ENCODE measurements at places on chromosomes 6 and 20.

DNA sequence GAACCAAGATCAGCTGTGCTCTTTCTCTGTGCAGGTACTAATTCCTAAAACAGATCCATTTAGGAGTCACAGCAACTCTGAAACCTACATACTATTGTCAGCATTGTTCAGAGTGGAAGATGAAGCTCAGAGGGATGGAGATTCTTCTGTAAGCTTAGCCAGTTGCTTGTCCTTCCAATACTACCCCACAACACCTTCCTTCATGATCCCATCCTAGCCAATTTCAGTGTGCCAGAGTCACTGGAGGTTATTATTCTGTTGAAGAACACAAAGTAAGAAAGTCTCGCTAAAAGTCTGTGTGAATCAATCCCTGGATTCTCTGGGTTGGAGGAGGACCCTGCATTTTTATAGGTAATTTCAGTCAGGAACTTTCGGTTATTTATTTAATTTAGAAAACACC is 2.3 kb downstream of the POPDC3 start:
- no peak for DNase-seq

- DNase-seq: no peak
Observed at GRCh38 chr6:13788820-13789219, 25.5 kb downstream of the MCUR1 start.

GRCh38 chr6:3724451-3725144 is 26.9 kb downstream of the PXDC1 start:
- DNase-seq: no peak

GRCh38 chr6:93940381-93940780 is 521.0 kb upstream of the EPHA7 start:
- DNase-seq: no peak

DNA sequence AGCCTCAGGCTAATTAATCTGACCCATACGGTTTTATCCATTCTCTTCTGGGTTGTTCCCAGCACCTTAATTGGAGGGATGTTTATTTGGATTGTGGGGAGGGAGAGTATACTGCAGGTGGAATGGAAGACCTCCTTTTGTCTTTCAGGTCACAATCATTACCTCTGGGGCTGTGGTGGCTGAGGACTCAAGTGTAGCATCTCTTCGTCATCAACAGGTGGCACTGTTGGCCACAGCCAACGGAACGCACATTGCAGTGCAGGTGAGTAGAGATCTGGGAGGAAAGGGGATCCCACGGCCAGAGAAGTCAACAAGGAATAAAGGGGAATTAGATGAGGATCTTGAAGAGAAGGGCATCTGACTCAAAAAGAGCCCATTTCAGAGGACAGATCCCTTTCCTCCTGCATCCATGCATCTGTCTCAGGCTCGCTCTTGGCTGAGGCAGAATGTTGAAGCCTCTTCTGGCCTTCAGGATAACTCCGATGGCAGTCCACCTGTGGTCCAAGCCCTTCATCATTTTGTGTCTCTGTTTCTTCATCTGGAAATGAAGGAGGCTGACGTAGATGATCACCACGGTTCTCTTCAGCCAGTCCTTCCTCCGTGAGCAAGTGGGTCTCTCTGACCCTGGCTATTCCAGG is 3.2 kb upstream of the DEF6 start:
- peak; percentile 28 for DNase-seq

- DNase-seq: no peak
Observed at GRCh38 chr6:36924778-36925374, 29.7 kb upstream of the PI16 start.

DNA sequence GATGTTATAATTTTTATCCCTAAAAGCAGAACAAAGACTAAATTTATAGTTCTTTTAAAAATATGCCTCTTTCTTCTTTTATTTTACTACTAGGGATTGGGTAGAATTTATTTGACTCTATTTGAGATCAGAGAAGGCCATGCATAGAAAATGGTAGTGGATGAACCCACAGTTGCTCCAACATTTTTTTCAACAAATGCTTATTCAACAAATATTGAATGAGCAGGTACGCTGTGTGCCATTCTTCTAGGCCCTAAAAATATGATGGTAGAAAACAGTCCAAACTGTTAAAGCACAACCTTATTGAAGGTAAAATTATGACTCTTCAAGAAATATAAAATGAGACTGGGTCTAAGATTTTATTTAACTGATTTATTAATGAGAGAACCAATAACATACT is 30.0 kb downstream of the OTOR start:
- DNase-seq: no peak

DNA sequence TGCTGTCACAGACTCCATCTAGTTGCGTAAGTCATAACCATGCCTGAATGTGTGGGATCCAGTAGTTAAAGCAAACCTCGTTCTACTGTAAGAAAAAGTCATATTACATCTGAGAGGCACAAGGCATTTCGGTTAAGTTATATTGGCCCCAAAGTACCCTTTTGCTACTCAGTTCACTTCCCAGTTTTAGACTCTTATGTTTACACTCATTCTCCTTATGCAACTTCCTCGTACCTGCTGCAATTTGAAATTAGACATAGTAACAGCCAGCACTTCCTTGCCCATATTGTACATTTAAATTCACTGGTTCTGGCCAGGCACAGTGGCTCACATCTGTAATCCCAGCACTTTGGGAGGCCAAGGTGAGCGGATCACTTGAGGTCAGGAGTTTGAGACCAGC is 37.0 kb downstream of the PEX7 start:
- DNase-seq: no peak

- DNase-seq: no peak
Observed at GRCh38 chr20:6944292-6944691, 176.8 kb downstream of the BMP2 start.

DNA sequence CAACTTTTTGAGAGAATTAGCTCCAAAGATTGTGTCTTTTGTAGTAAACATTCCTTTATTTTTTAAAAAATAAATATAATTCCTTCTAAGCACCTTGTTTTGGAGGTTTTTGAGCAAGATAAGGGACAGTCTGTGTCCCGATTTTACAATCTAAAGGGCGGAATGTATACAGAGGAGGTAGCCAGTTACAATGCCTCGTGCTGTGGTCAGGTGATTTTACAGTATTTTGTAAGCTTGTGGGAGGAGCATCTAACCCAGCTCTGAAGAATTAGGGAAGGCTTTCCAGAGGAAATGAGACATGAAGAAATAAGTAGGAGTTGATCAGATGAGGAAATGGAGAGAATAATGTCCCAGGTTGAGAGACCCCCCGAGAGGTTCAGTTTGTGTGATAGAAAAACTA is 1.3 kb downstream of the HINT3 start:
- DNase-seq: no peak

DNA sequence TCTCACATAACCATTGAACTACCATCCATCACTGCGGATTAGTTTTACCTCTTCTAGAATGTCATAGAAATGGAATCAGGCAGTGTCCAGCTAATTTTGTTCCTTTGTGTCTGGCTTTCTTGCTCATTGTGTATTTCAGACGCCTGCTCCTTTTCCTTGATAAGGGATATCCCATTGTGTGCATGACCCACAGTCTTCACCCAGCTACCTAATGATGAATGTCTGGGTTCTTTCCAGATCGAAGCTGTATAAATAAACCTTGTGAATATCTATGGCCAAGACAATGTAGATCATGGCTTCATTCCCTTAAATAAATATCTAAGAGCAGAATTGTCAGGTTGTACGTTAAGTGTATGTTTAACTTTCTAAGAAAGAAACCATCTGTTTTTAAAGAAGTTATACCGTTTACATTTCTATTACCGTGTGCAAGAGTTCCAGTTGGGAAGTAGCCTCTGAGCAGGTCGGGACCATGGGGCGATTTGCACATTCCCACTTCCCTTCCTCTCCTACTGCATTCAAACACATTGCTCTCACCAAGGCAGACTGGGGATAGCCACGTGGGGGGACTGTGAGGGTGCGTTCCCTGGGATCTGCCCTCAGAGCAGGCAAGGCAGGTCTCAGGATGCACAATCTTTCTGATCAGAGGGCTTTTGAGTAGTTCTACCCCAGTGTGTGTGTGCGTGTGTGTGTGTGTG is 13.1 kb downstream of the CD93 start:
- DNase-seq: no peak

- no peak for DNase-seq
Observed at GRCh38 chr6:73857341-73857890, 161.4 kb downstream of the CD109 start.

- no peak for DNase-seq
Observed at GRCh38 chr20:5612581-5613301, 137.5 kb upstream of the SHLD1 start.

DNA sequence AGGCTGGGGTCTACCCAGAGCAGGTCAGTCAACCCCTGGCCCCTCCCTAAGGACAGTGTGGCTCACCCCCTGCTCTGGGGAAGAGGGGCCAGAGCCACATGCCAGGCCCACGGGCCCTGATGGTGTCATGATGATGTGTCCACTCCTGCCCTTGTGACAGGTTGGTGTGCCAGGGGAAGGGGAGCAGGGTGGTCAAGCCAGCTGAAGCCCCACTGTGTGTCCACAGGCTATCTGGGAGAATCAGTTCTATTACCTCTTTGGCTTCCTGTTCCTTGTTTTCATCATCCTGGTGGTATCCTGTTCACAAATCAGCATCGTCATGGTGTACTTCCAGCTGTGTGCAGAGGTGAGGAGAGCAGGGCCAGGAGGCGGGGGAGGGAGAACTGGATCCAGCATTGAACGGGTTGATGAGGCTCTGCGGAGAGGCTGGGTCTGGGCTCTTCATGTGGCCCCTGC is 47.7 kb downstream of the PLAGL2 start:
- DNase-seq: no peak

DNA sequence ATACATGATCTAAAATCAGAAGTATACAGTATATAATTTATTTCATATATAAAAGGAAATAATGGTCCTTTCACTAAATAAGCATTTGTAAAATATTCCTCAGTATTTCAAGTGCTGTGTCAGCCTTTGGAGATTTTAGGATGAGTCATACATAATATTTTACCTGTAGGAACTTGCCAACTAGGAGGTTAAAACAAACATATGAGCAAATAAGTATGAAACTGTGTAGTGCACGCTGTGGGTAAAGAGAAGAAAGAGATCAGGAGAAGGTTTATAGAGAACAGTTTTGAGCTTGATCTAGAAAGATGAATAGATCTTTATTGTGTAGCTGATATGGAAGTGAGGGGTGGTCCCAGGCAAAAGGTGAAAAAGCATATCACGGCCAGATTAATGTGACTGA is 169.9 kb upstream of the RNF217 start:
- DNase-seq: no peak

- no peak for DNase-seq
Observed at GRCh38 chr6:22965889-22966288, 396.5 kb downstream of the HDGFL1 start.

GRCh38 chr6:102114402-102114801 is 720.9 kb downstream of the GRIK2 start:
- no peak for DNase-seq

DNA sequence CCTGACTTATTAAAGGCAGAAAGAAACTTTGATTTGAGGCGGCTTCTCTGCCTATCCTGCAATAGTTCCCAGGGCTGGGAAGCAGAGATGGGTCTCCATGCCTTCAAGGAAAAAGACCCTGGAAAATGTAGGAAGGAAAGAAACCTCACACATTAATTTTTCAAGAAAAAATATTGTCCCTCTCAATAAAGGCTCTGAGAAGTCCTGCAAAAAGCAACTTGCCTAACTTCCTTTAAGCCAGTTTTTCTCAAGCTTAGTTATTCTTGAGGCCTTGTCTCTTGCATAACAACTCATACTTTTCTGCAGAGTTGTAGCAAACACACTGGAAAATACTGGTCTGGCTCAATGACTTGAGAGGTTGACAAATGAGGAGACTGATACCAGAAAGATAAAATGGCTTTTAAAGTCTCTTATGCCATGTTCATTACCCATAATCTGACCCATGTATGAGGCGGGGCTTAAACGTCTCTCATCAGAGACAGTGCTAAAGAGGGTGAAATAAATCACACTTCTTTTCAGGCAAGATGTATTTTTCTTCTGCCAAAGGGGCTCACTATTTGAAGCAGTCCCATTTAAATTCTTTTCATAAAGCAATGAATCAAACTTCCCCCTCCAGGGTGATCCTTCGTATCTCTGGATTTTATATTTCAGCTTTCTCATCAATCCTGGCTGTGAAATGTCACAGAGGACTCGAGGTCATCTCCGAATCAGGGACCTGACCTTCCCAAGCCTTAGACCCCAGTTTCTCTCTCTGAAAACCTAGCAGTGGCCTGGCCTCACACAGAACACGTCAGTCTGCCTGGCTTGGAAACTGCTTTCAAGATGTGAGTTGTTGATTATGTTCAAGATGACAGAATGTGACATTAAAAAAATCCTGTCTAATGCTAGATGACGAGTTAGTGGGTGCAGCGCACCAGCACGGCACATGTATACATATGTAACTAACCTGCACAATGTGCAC is 82.3 kb upstream of the KCNG1 start:
- no peak for DNase-seq

- DNase-seq: no peak
Observed at GRCh38 chr20:37927410-37928095, 24.6 kb downstream of the VSTM2L start.

DNA sequence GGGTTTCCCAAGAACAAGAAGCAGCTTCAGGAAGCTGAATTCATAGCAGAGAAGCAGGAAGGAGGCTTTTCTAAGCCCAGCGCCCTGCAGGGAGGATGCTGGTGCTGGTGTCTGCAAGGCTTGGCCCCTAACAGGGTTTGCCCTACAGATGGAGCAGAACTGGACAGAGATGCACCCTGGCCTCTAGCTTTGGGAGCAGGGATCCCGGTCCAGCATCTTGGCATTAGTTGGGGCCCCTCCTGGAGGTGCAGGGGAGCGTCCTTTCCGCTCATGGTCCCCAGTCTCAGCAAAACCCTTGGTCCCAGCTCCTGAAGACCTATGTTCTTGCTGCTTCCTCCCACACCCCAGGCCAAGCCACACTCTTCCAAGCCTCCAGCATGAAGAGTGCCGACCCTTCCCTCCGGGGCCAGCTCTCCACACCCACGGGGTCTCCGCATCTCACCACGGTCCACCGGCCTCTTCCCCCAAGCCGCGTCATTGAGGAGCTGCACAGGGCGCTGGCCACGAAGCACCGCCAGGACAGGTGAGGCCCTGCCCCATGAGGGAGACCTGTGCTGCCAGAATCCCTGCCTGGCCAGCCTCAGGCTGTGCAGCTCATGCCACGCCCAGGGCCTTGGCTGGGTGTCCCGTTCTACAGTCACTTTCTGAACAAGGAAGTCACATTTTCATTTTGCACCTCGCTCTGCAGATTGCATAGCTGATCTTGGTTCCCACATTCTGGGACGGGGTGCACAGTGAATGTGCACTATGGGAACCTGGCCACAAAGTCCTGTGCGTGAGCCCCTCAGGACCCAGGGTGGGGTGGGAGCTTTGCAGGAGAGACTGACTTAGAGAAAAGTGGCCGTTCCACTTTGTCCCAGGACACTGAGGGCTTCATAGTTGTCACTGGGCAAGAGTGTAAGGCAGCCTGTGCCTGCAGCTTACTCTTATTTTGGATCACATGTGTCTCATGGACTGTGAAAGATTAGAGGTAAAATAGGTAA is 160.2 kb downstream of the SYCP2 start:
- no peak for DNase-seq

GRCh38 chr6:41050536-41050935 is 2.5 kb upstream of the APOBEC2 start:
- no peak for DNase-seq

- no peak for DNase-seq
Observed at GRCh38 chr20:1652104-1652503, 5.5 kb downstream of the SIRPG start.

Measured in effector CD8-positive, alpha-beta T cell (primary cell).